ENCODE measurements at places on chromosomes 13 and 19. TPM values are rescaled to one million over a fixed set of nuclear protein-coding genes. Genes with fewer than 3 reads are reported as not detected.

DNA sequence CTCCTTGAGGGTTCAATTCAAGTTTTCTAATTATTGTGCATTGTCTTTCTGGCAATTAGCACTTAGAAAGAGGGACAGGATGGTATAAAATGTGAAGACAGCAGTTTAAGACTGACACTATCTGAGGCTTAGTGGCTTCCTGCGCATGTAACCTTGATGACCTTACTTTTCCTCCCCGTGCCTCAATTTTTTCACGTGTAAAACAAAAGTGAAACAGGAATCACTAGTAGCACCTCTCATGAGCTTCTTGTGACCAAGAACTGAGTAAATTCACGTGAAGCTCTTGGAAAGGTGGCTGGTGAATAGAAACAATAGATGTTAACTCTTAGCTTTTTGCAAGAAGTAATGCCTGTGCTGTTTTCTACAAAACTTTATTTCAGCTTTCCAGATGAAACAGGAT, 233.9 kb downstream of the LMO7 start:
- ATAC-seq, result no peak

DNA sequence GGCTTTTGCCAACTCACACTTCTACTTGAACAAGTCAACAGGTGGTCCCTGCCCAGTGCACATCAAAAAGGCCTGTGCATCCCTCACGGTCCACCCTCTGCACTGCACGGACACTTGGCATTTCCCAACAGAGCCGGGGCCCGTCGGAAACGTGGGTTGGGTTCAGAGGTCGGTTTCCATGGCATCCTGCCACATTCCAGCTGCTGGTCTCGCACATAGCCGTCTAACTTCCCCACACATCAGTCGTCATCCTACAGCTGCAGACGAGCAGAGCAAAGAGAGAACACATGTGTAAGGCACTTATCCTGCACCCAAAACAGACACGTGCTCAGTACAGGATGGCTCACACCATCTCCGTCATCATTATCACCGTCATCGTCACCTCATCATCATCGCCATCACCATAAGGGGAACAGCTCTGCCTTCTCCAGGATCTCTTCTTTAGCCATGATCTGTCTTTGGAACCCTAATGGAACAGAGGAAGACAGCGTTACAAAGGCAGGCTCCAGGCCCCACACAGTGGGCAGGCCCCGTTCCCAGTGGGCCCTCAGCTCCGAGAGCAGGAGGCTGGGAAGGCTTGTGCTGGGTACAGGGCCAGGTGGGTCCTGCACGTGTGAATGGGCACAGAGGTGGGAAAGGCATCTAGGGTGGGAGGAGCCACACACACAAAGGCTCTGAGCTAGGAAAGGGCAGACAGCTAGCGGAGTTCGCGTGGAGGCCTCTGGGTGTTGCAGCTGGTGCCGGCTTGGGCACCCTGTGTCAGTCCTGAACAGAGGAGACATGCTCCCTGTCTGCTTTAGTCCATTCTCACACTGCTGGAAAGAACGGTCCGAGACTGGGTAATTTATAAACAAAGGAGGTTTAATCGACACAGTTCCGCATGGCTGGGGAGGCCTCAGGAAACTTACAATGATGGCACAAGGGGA, 170.8 kb upstream of the SOX1 start:
- no peak for ATAC-seq

DNA sequence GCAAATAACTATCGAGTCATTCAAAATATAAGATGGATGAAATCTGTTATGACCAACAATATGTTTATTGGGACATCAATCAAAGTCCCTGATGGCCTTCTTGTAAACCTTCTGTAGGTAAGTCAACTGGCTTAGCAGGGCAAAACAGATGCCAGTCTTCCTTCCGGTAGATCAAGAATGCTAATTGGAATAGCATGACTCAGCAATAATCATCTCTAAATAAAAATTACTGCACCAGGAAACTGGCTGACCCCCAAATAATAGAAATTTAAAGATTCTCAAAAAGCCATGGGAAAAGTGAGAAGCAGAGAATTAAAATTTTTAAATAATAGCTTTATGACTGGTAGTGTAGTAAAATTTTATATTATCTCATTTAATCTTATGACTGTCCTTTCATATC, 1005.4 kb downstream of the OLFM4 start:
- ATAC-seq, result no peak

DNA sequence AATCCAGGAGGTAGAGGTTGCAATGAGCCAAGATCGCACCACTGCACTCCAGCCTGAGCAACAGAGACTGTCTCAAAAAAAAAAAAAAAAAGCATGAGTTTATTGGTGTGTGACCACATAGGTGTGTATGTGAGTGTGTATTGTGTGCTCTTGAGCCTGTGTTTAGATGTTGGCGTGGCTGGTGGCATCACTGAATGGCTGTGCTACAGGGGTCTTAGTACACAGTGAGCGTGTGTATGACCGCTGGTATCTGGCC, 2.5 kb downstream of the SLC1A5 start:
- ATAC-seq, result no peak

DNA sequence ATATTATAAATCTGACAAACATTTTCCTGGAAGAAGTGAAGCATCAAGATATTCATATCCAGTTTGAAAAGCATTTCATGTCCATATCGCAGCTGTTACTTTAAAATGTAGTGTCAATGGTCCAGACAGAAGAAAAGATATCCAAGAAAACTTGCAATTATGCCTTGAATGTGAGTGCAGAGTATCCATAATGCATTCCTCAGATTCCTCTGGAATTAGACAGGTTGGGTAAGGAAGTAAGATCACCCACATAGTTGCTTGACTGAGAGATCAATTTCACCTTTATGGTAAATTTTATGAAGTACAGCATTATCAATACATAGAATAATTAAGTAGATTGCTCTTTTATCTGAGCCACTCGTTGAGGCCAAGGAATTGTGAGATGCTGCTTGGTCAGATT, 327.0 kb upstream of the SLITRK5 start:
- no peak for ATAC-seq

DNA sequence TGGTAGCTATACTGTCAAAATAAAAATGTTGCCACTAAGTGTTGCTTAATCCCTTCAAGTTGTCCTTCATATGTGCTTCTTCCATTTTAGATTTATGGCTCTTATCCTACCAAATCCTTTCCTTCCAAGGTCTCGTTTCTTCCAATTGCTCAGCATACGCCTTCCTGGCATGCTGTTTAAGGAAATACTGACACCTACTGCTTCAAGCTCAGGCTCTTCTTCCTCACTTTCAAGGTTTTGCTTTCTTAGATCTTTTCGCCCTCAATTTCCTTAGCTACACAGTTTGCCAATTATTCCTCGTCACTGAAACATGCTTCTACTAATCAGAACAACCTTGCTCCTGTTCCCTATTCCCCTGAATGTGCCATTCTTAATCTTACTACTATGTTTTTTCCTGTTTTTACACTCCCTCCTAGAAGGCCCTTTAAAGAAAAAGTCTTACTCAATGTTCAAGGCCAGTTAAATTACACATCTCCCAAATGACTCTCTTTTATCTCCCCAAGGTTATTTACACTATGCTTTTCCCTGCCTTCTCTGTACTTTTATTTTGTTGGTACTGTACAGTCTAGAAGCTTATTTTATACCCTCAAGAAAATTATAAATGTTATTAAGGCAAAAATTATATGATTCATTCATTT, 343.1 kb downstream of the MZT1 start:
- ATAC-seq, result no peak

DNA sequence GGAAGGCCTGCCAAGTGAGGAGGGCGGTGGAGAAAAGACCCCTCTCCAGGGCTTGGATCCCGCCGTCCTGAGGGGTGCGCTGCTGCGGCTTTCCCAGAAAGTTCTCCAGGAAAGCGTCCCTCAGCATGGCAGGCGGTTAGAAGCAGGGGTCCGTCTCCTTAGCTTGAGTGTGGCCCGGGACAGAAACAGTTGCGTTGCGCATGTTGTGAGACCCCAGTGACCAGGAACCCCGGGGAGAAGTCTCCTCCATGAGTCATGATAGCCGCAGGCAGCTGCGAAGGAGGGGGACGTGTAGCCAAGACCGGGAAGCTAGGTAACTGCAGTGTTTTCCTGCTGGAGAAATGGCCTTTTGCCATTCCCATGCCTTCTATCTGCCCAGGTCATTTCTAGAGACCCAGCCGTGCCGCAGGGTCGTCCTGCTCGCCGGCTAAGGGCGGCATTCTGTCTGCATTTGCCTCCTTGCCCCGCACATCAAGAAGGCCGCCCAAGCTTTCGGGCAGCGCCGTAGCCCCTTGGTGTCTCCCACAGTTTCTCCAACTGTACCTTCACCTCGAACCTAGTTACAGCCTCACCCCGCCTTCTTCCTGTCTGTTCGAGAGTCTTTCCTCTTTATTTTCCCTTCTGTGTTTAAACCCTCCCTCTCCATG, 64.3 kb downstream of the TM9SF2 start:
- no peak for ATAC-seq

DNA sequence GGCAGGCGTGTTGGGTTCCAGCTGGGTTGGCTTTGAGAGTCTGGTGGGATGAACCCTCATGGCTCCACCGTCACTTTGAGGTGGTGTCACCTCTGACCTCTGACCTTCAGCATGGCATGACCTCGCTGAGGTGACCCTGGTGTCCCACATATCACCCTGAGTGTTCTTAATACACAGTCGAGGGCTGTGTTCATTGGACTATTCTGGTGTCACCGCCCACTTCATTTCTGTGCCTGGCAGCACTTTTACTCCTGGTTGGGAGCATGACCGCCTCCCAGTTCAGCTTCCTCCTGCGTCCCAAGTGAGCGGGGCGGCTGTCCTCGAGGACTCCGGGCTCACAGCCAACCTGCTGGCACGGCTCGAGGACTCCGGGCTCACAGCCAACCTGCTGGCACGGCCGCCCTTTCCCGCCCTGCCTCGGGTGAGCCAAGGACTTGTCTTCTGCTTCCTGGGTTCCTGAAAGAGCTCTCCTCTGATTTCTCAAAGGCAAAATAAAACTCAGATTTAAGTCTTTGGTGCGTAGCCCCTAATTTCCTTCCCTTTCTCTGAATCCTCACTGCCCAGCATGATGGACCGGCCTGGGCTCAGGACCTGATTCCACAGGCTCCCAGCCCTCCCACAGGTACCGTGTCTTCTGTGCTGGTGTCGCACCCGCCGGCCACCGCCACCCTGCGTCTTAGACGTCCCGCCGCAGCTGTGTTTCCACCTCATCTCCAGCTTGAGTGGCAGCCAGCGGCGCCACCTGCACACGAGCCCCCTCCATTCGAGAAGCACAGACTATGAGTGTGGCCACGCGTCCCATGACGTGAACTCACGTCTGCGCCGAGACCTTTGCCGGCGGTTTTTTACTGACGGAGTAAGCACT, 10.4 kb downstream of the ATP4B start:
- peak; percentile 93 for ATAC-seq

DNA sequence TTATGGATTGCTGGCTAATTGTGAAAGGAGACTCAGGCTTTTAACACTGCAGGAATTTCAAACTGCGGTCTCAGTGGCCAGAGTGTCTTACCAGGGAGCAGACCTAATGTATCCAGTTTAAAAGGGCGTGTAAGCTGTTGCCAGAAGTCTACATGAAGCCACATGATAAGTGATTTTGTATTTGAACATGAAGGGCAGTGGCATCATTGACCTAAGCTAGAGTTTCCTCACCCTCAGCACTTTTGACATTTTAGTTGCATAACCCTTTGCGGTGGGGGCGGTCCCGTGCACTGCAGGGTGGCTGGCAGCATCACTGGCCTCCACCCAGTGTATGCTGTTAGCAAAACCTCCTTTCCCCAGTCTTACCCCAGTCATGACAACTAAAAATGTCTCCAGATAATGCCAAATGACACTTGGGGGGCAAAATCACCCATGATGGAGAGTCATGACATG, 23.7 kb upstream of the GPR18 start:
- ATAC-seq, result peak; percentile 86

GRCh38 chr19:1234955-1235380, 2.8 kb downstream of the CBARP start:
- no peak for ATAC-seq

- no peak for ATAC-seq
Measured at GRCh38 chr13:28306325-28306724, 168.0 kb downstream of the PAN3 start.

DNA sequence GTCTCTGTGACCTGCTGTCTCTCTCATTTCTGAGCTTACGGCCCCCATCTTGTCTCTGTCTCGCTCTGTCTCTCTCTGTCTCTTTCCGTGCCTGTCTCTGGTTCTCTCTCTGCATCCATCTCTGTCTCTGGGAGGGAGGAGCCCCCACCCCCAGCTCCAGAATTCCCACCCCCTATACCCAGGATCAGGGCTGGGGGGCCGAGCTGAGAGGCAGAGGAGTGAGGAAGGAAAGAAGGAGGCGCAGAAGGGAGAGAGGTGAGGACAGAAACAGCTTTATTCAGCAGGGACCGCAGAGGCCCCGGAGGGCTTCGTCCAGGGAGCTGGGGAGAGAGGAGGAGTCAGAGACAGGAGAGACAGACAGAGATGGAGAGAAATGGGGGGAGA, 14.0 kb downstream of the JOSD2 start:
- ATAC-seq, result no peak

- no peak for ATAC-seq
Measured at GRCh38 chr13:48583859-48584311, 51.0 kb upstream of the RCBTB2 start.

- ATAC-seq, result no peak
Measured at GRCh38 chr13:106586648-106587166, 18.8 kb upstream of the ARGLU1 start.

GRCh38 chr19:14505488-14506239, 9.7 kb upstream of the GIPC1 start:
- peak; percentile 35 for ATAC-seq

- no peak for ATAC-seq
Measured at GRCh38 chr13:78660495-78660857, 1.5 kb upstream of the OBI1 start.

DNA sequence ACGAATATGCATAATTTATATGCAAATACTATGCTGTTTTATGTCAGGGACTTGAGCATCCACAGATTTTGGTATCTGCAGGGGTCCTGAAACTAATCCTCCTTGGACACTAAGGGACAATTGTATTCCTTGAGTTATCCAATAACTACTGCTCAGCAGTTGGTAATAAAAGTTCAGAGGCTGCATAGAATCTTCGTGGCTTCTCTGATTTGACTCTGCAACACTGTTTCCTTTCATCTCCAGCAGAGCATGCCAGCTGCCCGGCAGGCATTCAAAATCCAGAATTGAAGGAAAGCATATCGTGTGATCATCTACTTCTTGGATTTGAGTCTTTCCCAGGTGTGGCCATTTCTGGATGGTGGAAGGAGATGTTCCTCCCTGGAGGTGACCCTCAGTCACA, 64.5 kb upstream of the MRI1 start:
- ATAC-seq, result no peak

- ATAC-seq, result no peak
Measured at GRCh38 chr19:33465834-33466233, 55.8 kb downstream of the PEPD start.

GRCh38 chr13:32829269-32829668, 187.0 kb upstream of the KL start:
- ATAC-seq, result no peak

DNA sequence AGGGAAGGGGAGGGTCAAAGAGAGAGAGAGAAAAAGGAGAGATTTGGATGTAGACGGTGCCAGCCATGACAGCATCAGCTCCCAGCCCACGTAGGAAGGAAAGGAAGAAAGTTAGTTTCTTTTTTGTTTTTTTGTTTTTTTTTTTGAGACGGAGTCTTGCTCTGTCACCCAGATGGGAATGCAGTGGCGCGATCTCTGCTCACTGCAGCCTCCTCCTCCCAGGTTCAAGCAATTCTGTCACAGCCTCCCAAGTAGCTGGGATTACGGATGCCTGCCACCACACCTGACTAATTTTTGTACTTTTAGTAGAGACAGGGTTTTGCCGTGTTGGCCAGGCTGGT, 27.6 kb downstream of the ELL start:
- no peak for ATAC-seq

The MISP3 gene
- 5.6 TPM for total RNA-seq

The PET100 gene
- total RNA-seq, result 20.3 TPM

The MYO1F gene
- 5.4 TPM for total RNA-seq

The JUND gene
- total RNA-seq, result 573 TPM

The NLRP11 gene
- total RNA-seq, result not detected

The ABCC4 gene
- 4.0 TPM for total RNA-seq

The APC2 gene
- total RNA-seq, result 1.2 TPM

The ZNF100 gene
- 2.6 TPM for total RNA-seq

The CDX2 gene
- total RNA-seq, result not detected

All from gastroesophageal sphincter (tissue), 4 donors.